AG10803 (cell line): ENCODE measurements at places on chromosomes 16 and 17.

DNA sequence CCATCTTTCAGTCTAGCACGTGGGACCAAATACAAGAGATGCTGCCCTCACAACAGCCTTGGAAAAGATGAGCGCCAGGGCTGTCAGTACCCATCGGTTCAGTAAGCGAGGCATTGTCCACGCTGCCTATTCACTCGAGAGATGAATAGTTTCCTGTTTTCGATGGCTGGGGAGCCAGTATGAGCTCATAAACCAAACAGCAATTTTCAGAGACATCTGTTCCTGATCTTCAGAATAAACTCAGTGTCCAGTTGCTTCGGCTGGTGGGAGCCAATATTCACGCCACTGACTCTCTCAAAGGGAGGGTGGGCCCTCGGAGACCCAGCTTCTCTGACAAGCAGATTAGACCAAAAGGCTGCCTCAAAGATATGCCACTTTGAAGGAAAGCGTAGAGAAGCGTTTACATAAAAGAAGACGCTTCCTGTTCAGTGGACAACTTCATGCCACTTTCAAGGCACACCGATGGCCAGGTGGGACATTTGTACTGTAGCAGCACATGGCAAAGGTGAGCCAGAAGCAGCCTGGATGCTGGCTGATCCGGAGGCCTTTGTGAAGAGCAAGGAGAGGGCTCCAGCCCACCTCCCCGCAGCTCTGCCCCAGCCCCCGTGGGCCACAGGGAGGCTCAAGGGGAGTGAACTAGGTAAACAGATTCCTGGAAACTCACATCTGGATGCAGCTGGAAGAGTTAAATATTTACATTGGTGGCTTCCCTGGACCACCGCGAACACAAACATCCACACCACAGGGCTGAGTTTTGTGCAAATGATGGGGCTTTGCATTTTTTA is 6.0 kb downstream of the TIMM22 start:
- peak; percentile 77 for DNase-seq

DNA sequence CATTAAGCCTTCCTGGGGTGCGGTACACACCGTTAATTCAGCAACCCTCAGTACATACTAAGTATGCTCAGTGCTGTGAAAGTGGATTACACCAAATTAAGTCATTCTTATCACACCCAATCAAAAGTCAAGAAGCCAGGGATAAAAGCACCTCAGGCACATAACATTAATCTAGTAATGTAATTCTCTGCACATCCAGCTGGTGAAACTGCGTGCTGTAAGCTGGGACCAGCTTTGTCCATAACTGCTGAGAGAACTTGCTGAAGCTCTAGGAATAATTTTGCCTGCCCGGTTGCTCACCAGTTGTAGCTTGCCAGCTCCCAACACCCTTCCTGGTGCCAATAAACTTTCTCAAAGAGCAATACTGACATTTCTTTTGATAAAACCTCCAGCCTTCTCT is 44.9 kb downstream of the SLC47A1 start:
- DNase-seq = no peak

GRCh38 chr17:7132511-7133094 is 18.0 kb upstream of the ASGR2 start:
- no peak for DNase-seq

- no peak for DNase-seq
Measured at GRCh38 chr16:59759296-59759695, 1025.2 kb upstream of the GOT2 start.

GRCh38 chr17:55666806-55667205 is 55.9 kb downstream of the TMEM100 start:
- DNase-seq = no peak

DNA sequence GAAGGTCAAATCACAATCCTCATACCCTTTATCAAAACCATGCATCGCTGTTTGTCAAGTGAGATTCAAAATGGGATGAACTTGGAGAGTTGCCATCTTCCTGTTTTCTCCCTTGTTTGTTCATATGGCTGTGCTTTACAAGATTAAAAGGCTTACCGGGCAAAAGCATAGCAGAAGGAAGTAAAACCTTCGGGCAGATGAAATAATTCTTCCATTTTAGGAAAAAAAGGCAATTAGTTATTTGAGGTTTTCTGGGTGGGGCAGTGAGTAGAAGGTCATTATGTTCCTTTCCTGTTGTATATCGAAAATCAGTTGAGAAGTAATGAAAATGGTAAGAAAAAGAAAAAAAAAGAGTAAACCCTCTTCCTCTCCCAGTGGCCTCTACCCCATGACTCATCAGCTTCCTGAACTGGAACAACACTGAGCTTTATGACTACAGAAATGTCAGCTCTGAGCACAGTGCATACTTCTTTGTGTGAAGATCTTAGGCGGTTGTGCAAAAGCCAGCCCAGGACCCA is 369.2 kb downstream of the CDH13 start:
- peak; percentile 80 for DNase-seq

DNA sequence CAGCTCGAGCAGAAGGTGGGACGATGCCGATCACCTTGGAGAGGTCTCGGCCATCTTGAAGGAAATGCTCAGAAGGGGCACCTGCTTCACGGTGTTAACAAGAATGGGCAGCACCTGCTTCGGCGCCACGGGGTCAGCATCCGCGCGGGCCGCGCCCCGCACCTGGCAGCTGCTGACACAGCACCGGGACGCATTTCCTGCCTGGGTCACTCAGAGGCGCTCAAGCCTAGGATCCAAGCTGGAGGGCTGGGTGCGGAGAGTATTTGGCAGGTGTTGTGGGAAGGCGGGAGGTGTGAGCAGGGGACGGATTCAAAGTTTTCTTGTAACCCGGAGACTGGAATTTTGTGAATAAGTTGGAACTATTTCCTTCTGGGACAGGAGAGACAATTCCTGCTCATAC is 39.3 kb upstream of the AKTIP start:
- no peak for DNase-seq

DNA sequence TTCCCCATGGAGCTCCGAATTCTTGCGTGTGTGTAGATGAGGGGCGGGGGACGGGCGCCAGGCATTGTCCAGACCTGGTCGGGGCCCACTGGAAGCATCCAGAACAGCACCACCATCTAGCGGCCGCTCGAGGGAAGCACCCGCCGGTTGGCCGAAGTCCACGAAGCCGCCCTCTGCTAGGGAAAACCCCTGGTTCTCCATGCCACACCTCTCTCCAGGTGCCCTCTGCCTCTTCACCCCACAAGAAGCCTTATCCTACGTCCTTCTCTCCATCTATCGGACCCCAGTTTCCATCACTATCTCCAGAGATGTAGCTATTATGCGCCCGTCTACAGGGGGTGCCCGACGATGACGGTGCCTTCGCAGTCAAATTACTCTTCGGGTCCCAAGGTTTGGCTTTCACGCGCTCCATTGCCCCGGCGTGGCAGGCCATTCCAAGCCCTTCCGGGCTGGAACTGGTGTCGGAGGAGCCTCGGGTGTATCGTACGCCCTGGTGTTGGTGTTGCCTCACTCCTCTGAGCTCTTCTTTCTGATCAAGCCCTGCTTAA is 617 bp upstream of the SENP3 start:
- peak; percentile 75 for DNase-seq

GRCh38 chr16:53779186-53779585 is 75.2 kb downstream of the FTO start:
- DNase-seq = no peak
